Activated CD8-positive, alpha-beta T cell treated with anti-CD3 and anti-CD28 coated beads for 36 hours (primary cell): ENCODE measurements at places on chromosomes 11 and 22. TPM values are rescaled to one million over a fixed set of nuclear protein-coding genes. Genes with fewer than 3 reads are reported as not detected.
A peak's percentile ranks its signal among the peaks of the same experiment; 100 is the strongest.

GRCh38 chr22:20253161-20253560 is 15.0 kb downstream of the RTN4R start:
- DNase-seq, result no peak

- peak; percentile 56 for DNase-seq
Measured at GRCh38 chr22:30245181-30245984, 1.2 kb downstream of the LIF start.

DNA sequence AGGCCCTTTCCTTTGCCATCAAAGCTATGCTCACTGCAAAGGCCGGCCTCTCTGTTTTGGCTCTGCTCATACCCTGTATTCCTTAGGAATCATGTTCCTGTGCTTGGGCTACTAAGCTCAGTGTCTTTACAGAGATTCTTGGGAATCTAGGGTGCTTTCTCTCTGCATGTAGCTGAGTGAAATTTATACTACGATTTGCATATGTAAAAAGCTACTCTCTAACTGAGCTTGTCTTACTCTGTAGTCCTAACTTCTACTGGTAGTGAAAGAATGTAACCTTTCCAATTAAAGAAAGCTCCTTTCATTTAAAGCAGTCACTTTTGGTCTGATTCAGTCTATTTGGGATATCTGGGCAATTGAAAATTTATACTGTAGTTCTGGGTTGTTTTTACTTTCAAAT is 32.2 kb downstream of the DNHD1 start:
- DNase-seq, result no peak

GRCh38 chr11:8097468-8097867 is 16.5 kb downstream of the TUB start:
- DNase-seq, result no peak

GRCh38 chr11:131975619-131976018 is 605.2 kb downstream of the NTM start:
- DNase-seq, result no peak

DNA sequence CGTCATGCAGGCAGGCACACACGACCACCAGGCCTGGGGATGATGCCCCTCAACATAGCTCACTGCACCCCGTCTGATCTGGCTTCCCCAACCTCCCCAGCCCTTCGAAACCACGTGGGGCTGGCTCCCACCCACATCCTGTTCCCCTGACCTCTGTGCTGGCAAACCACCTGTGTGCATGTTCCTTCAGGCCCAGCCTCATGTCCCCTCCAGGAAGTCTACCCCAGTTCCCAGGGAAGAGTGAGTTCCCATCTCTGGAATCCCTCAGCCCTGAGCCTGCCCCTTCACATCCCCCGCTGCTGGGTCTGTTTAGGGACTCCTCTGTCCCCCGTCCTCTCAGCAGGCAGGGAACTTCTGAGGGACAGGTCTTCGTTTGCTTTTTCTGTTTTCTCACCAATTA is 7.1 kb downstream of the SLC7A4 start:
- peak; percentile 56 for DNase-seq

GRCh38 chr11:100674212-100674611 is 12.9 kb upstream of the ARHGAP42 start:
- no peak for DNase-seq

- no peak for DNase-seq
Measured at GRCh38 chr11:95248666-95249467, 17.9 kb upstream of the SESN3 start.

DNA sequence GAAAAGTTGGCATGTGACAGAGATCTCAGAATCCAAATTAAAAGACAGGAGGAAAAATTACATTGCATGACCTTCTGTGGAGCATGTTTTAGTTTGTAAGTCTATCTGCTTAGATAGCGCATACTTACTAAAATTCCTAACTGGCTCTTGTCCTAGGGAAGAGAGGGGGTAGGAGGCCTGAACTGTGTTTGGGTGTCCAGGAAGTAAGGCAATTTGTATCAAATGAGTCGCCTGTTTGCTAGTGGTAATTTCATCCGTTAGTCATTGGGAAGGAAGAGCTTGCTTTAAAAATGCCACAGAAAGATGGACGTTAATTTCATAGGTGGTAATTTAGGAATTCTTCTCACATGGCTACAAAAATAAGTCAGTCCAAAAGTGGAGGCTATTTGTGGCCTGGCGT is 18.5 kb downstream of the GRK3 start:
- no peak for DNase-seq

GRCh38 chr11:84522331-84522730 is 1104.8 kb downstream of the DLG2 start:
- DNase-seq, result no peak

GRCh38 chr22:17083255-17083654 is 1.5 kb upstream of the IL17RA start:
- no peak for DNase-seq

DNA sequence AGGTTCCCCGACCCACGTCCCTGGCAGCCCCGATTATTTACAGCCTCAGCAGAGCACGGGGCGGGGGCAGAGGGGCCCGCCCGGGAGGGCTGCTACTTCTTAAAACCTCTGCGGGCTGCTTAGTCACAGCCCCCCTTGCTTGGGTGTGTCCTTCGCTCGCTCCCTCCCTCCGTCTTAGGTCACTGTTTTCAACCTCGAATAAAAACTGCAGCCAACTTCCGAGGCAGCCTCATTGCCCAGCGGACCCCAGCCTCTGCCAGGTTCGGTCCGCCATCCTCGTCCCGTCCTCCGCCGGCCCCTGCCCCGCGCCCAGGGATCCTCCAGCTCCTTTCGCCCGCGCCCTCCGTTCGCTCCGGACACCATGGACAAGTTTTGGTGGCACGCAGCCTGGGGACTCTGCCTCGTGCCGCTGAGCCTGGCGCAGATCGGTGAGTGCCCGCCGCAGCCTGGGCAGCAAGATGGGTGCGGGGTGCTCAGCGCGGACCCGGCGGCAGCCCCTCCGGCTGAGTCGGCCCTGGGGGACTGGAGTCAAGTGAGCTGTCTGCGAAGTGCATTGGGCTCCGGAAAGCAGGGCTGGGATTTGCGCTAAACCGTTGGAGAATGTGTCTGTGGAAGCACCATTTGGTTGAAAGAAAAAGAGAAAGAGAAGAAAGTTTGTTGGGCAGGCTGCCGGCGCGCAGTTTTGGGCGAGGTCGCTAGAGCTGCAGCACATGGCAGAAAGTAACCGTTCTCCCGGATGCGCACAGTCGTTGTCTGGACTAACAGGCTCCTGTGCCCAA is at the start of gene CD44:
TSS of gene CD44 (plus strand) at position 229 of the 779 bp plus-strand sequence. CDS start at position 362, 133 bp downstream.
- DNase-seq, result peak; percentile 89

Gene TMEM123
- 235 TPM for total RNA-seq

DNA sequence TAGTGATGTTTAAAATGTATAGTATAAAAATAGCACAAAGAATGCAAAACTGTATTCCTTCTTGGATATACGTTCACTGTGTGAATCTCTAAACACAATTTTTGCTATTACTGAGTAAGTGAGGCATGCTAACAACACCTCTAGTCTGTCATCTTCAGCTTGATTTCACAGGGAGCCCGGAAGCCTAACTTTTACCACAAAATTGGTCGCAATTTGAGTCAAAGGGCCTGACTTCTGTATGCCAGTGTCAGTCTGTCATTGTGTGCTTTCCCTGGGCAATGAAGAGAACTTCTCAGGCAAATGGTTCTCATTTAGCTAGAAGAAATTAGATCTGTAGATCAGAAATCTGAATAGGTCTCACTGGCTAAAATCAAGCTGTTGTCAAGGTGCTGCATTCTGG is 1059.5 kb downstream of the FAM181B start:
- DNase-seq, result peak; percentile 24

Gene TBRG1
- total RNA-seq, result 32.1 TPM

Gene C1QTNF5
- total RNA-seq, result not detected

DNA sequence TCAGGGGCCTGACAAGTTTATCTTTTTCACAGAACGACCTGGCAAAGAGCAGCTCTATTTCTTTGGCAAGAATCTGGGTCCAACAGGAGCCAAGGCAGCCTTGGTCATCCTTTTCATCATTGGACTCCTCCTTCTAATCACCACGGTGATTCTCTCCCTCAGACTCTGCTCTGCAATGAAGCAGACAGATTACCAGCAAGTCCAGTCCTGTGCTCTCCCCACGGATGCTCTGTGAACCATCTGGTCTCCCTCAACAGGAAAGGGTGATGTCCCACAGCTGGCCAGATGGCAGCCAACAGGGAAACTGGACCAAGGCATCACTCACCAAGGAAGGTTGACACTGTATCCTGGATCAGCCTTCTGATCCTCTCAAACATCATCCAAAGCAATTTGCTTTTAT is 17.0 kb upstream of the PANX1 start:
- no peak for DNase-seq

DNA sequence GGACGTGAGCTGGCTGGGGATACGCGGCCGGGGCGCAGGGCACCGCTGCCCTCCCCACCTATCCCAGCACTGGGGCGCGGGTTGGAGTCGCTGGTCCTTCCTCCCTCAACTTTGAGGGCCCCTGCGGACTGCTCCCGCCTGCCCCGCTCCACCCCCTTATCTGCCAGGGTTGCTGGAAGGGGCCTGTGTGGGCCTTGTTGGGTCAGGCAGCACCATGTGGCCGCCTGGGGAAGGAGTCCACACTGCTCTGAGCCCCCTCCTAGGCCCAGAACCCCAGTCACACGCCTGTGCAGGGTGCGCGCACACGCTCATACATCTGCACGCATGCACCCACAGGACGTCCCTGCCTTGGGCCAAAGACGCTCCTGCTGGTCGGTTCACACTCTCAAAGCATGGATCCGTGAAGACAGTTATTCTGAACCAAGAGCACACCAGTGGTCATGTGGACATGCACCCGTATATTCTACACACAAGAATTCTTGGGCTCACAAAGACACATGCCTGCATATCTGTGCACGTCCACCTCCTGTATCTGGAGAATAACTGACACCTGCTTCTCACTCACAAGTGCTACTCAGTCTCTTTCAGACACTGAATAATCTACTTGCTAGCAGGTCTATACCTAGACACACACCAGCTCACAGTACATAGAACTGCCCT is 710 bp downstream of the TUB start:
- no peak for DNase-seq

DNA sequence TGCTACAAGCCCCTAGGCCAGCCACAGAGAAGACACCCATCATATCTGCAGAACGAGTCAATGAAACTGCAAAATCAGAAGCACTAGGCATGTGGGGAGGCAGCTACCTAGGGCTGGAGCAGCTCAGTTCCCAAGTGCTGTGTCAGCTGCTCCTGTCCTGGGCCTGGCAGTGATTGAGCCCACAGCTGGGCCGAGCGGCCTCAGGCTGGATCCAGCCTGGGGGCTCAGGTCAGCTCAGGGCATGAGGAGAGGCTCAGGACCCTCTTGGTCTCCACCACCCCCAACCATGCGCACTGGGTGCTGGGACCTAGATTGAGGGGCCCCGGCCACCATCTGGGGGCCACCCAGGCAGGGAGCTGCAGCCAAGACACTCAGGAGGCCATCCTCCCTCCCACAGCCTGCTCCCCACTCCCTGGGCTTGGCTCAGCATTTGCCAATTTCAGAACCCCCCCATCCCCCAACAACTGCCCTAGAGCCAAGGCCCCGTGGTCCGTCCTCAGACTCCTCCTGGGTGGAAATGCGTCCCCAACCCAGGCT is 2.4 kb upstream of the TNNT3 start:
- no peak for DNase-seq

DNA sequence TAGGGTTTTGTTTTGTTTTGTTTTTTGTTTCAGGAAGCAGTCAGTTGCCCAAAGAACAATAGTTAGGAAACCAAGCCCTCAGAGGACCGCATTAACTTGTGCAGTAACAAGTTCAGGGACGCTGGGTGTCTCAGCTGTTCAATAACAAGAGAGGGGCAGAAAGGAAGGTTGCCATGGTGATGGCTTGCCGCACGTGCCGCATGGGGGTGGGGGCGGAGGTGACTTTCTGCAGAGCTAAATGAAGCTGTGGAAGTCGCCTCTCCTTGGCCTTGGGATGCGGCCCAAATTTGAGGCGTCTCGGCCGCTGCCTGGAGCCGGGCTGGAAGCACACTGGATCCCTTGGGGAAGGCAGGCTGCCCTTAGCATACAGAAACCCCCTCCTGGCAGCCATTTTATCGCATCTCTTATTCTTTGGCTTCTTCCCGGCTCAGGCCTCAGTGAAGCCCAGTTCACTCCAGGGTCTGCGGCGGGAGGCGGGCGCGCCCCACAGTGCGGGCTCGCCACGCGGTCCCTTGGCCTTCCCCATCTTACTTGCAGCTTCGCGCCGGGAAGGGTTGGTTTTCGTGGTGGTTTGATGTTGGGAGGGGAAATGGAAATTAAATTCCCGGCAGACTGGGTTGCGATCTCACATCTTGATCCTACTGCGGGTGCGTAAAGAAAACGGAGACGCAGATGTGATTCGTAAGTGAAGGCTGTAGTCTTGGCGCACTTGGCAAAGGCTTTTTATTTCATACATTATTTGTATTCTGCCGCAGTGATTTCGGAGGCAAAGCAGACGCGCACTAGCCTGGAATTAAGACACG is 94.3 kb downstream of the SLC17A6 start:
- peak; percentile 20 for DNase-seq

Gene ZP1
- not detected for total RNA-seq

DNA sequence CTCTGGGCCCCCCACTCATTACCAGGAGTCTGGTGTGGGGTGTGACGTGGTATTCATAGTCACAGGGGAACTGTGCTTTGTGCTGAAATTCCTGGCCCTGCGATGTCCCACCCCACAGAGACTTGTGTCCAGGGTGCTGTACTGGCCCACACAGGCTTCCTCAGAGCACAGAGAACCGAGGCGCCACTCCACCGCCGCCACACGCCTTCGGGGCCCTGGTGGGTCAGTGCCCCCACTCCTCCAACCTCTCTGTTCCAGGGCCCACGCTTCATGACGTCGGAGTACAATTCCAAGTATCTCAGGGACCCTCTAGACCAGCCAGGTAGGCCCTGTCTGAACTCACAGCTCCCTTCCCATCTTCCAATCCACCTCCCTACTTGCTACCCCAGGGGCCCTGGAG is 23.5 kb upstream of the LRRC10B start:
- DNase-seq, result no peak
